ENCODE measurements at places on chromosomes 2 and 18.
A peak's percentile ranks its signal among the peaks of the same experiment; 100 is the strongest.

DNA sequence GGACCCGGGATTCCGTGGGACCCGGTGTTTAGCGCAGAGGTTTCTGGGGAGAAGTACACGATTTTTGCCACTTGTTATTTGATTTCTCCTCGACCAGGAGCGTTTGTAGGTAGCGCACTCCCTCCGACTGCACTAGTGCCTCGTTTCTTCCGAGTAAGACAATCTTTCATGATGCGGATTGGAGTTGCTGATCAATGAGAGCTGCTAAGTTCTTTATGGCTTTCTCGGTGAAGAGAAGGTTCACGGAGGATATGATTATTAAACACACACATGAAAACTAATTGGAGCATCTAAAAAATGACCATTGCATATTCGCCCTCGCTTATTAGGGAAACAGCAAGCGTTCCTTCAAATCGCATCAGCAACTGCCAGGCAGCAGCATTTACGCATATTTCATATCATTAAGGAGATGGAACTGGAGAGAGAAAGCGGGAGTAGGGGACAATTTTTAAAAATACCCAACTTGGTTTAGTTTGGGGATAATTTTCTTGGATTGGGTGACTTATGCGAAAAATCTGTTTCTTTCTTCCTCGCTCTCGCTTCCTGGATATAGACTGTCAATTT, 616 bp downstream of the EML6 start:
- DNase-seq: no peak

- DNase-seq: no peak
These were observed 78.8 kb upstream of the TTC39C start for GRCh38 chr18:23935804-23936203.

DNA sequence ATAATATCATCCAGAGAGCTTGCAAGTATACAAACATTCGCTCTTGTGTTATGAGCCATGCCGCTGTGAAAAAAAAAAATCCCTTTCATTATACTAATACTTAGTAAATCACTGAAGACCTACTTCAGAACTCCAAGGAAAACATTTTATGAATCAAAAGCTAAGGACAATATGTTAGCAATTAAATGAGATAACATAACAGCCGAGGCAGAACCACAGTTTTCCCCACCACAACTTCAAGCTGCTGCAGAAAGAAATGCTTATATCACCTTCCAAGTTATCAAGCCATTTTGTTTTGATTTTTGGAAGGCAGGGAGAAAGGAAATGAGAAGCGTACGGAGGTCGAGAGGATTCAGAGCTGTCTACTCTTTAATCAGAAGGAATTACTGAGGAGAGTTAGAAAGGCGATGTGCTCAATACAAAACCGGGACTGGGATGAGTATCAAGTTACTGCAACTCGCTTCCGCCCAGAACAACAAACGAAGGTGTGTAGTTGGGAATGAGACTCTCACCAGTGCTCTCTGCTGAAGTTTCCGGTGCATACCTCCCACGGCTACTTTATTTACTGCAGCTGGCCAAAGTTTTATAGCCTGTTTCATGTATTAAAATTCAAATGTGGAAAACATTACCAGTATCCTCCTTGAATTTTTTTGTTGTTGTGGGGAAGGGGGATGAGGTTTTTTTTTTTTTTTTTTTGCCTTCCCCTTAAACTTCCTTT, 292.2 kb upstream of the CCDC68 start:
- DNase-seq: no peak

DNA sequence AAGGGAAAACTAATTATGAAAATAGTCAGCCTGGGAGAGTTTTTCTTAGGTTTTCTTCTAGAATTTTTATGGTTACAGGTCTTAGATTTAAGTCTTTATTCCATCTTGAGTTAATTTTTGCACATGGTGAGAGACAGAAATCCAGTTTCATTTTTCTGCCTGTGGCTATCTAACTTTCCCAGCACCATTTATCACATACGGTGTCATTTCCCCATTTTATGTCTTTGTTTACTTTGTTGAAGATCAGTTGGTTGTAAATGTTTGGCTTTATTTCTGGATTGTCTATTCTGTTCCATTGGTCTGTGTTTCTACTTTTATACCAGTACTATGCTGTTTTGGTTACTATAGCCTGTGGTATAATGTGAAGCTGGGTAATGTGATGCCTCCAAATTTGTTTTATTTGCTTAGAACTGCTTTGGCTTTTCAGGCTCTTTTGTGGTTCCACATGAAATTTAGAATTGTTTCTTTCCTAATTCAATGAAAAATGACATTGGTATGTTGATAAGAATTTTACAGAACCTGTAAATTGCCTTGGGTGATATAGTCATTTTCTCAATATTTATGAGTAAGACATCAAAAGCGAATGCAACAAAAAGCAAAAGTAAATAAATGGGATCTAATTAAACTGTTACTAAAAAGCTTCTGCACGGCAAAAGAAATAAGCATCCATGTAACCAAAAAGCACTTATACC, 146.1 kb upstream of the NOL4 start:
- DNase-seq: no peak

GRCh38 chr18:28359176-28359575, 182.2 kb upstream of the CDH2 start:
- no peak for DNase-seq

DNA sequence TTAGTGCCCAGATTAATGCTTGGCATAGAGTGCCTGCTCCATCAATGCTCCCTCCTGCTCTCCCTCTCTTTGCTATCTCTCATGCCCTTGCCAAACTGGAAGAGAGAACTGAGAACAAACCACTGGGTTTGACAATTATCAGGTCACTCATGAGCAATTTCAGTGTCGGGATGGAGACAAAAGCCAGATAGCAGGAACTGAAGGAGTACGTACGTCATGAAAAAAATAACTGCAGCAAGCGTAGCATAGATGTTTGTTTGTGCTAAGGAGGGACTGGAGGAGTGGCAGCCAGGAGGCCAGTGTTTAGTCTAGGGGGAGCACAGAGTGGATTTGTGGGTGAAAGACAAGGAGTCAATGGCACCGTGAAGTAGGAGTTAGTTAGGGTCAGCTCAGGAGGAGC, 113.3 kb downstream of the POLE4 start:
- DNase-seq: no peak

DNA sequence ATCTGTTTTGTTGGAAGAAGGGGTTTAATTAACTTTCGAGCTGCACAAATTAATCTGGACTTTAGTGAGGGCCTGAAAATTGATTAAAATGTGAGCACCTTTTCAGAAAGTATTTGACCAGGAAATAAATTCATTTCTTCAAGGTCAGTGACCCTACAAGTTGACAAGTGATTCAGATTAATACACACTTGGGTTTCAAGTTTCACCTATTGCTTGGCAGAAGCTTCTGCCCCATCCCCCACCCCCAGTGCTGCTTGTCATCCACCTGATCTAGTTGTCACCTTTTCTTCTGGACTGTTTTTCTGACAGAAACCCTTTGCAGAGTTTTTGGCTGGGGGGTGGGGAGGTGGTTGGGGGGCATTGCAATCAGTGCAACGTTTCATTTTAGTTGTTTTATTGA, 46.2 kb downstream of the RPRM start:
- no peak for DNase-seq

DNA sequence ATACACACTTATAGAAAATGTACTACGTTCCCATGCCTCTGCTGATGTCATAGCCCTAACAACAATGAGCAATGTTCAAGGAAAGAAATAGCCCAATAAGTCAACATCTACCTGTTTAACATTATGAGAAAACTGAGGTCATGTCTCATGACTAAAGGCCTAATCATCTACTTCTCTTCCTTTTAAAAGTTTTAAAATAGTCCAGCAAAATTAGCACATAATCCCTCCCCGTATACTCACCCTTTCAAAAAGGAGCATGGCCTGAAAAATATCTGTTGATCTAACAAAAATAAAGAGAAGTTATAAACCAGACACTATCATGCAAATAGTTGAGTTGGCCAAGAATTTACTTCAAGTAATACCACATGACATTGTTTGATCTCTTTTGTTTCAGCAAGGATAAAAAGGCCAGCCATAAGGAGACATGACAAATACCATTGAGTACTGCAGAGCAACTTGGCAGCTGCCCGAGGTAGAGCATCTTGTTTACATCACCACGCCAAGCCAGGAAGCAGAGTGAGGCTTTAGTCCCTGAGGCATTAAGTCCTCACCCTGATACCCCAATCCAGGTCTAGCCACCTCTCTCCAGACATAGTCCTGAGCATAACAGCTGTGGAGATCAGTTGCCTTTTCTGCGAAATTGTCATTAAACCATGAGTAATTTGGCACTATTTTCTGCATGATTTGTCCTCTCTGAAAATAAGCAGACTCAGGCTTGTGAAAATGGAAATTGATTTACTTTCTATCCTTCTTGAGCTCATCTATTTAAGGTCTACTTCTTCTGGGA, 137.4 kb upstream of the ETAA1 start:
- peak; percentile 51 for DNase-seq

- DNase-seq: no peak
These were observed 1.3 kb downstream of the LAPTM4A start for GRCh38 chr2:20050104-20050645.

GRCh38 chr2:102662833-102663232, 43.5 kb downstream of the SLC9A2 start:
- no peak for DNase-seq

GRCh38 chr2:99545604-99546003, 55.8 kb upstream of the REV1 start:
- DNase-seq: peak; percentile 49

- peak; percentile 55 for DNase-seq
These were observed 86.3 kb downstream of the MAIP1 start for GRCh38 chr2:200041639-200042038.

GRCh38 chr18:63137999-63138435, 181.6 kb downstream of the BCL2 start:
- DNase-seq: no peak

- no peak for DNase-seq
These were observed 47.8 kb downstream of the TEX51 start for GRCh38 chr2:126946318-126947102.

DNA sequence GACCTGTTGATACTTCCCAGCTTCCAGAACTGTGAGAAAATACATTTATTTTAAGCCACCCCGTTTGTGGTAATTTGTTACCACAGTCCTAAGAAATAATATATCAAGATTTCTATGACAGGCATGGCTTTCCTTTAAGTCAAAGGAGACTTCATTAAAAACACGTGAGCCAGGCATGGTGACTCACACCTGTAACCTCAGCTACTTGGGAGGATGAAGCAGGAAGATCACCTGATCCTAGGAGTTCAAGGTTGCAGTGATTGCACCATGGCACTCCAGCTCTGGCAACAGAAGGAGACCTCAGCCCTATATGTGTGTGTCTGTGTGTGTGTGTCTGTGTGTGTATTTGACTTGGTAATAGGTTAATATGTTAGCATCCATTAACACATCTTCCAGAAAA, 69.8 kb upstream of the SCN7A start:
- no peak for DNase-seq

GRCh38 chr2:39228413-39229209, 15.2 kb downstream of the CDKL4 start:
- no peak for DNase-seq
